ENCODE measurements at places on chromosomes 13 and 19. TPM values are rescaled to one million over a fixed set of nuclear protein-coding genes. Genes with fewer than 3 reads are reported as not detected.

DMKN gene
- not detected for total RNA-seq

KL gene
- total RNA-seq: not detected

KLK14 gene
- total RNA-seq: not detected

ETV2 gene
- total RNA-seq: 0.14 TPM

ZNF709 gene
- 2.9 TPM for total RNA-seq

RXFP2 gene
- total RNA-seq: not detected

PLPPR2 gene
- 11.3 TPM for total RNA-seq

UQCRFS1 gene
- total RNA-seq: 45.7 TPM

PEX11G gene
- 1.1 TPM for total RNA-seq

SHISA2 gene
- 5.5 TPM for total RNA-seq

TNNI3 gene
- total RNA-seq: not detected

HMG20B gene
- 82.0 TPM for total RNA-seq

Data from thoracic aorta endothelial cell (primary cell).